ENCODE measurements at places on chromosomes 1 and 21.

DNA sequence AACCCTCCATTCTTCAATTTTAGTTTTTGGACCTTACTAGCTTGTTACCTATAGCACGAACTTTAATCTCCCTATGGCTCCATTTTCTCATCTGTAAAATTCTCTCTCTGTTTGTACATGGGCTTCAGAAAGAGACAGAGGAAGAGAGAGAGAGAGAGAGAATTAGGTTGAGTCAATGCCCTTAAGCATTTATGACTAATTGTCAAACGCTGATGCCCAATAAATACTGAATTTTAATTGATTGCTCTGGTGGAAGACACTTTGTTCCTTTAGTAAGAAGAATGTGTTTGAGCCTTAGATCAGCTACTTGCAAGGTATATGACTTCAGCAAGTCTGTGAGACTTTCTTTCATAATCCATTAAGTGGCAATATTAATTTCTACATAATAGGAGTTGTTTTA lies 743.1 kb upstream of the ADGRL4 start:
- no peak overlapping the region for H3K27ac ChIP-seq
- no peaks in the 10 kb centered on the region for H3K27me3 ChIP-seq
- no peaks in the 10 kb centered on the region for H3K36me3 ChIP-seq
- no peak for DNase-seq

GRCh38 chr1:219555806-219556205 lies 57.1 kb downstream of the ZC3H11B start:
- no peak overlapping the region for H3K27ac ChIP-seq
- no peak overlapping the region for H3K4me3 ChIP-seq
- H3K27me3 ChIP-seq, result no peaks in the 10 kb centered on the region
- peaks cover 10% of the 10 kb centered on the region for H3K4me1 ChIP-seq
- DNase-seq, result peak; percentile 78

DNA sequence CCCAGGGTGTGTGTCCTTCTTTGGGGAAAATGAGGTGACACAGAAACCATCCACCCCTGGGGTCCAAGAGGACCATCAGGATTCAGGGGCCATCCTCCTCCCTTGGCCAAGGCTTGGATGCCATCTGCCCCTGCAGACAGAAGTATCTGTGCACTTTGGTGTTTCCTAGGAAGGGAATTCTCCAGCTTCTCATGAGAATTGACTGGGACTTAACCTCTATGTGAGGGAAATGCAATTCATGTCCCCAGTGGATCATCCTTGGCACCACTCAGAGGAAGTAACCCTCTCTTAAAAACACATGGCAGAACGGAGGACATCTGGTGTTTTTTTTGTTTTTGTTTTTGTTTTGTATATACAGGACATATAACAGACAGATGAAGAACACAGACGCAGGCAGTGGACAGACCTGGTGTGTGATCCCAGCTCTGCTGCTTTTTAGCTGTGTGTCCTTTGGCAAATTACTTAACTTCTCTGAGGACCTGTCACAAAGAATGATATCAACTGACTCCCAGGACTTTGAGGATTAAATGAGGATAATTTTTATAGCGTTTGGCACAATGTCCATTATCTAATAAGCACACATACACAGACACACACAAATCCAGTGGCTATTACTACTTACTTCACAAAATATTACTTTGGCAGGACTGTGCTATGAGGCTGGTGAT lies 3.8 kb downstream of the TNN start:
- no peak for DNase-seq
- H3K27me3 ChIP-seq, result peaks cover 8% of the 10 kb centered on the region
- no peaks in the 10 kb centered on the region for H3K36me3 ChIP-seq
- H3K27ac ChIP-seq, result no peak overlapping the region
- H3K4me1 ChIP-seq, result peaks cover 4% of the 10 kb centered on the region

GRCh38 chr21:36260802-36261201 lies 59.2 kb upstream of the MORC3 start:
- no peaks in the 10 kb centered on the region for H3K27me3 ChIP-seq
- H3K36me3 ChIP-seq, result peaks cover 74% of the 10 kb centered on the region
- no peak overlapping the region for H3K27ac ChIP-seq
- H3K4me3 ChIP-seq, result peak overlapping the region; percentile 42

- H3K4me3 ChIP-seq, result no peak overlapping the region
- H3K4me1 ChIP-seq, result no peaks in the 10 kb centered on the region
- H3K27ac ChIP-seq, result no peak overlapping the region
- no peaks in the 10 kb centered on the region for H3K36me3 ChIP-seq
These were observed 83.7 kb downstream of the HLCS start for GRCh38 chr21:36882776-36883175.

DNA sequence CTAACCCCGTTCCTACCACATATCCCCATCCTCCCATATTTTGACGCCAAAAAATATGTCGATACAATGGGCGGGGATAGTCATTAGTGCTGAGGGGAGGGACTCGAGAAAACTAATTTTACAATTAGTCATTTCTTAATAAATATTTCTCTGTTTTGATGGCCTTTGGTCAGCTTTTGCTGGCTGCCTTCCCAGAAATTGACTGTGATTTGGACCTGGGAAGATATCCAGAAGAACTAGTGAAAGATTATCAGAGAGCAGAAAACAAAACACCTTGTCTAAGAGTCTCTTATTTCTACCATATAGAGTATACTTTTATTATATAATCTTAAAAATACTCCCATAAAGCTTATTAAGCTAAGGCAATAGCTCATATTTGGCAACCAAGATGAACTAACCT lies 247.6 kb downstream of the MRPL39 start:
- H3K4me3 ChIP-seq, result no peak overlapping the region
- no peaks in the 10 kb centered on the region for H3K4me1 ChIP-seq
- no peaks in the 10 kb centered on the region for H3K27me3 ChIP-seq
- no peak for DNase-seq
- no peak overlapping the region for H3K27ac ChIP-seq

DNA sequence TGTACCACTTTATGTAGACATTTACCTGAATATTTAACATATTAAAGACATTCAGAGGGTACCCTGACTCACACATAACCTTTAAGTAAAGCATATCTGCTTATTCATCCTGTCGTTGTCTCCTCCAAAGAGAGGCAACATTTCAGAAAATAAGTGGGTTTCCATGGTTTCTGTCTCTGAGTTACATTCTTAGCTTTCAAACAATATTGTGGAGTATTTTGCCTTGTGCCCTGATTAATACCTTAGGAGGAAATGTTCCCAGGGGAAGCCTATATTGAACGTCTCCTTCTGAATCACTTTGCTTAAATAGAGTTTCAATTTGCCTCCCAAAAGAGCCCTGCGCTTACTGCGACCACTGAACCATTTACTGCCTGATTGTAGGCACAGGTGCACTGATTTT lies 26.1 kb downstream of the PALMD start:
- no peaks in the 10 kb centered on the region for H3K4me1 ChIP-seq
- no peaks in the 10 kb centered on the region for H3K36me3 ChIP-seq
- no peaks in the 10 kb centered on the region for H3K27me3 ChIP-seq
- H3K27ac ChIP-seq, result no peak overlapping the region

DNA sequence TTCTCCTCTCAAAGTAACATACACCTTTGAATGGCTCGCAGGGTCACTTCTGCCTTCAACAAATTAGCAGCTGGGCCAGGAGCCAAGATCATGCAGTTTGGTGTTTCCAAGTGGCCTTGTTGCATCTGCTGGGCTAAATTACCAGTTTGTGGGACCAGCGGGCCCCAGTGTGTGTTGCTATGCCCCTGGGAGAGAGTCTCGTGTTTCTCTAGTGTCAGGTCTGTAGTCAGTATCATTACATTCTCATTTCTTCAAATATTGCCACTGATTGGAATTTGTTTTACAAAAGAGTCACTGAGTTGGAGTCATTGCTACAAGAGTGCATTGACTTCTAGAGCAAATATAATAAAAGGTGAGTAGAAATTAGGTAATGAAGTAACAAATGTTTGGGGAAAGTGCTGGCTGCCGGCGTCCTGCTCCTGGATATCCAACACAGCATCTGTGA lies 35.5 kb downstream of the RHOU start:
- H3K27ac ChIP-seq, result no peak overlapping the region
- H3K4me3 ChIP-seq, result no peak overlapping the region
- H3K27me3 ChIP-seq, result no peaks in the 10 kb centered on the region
- H3K36me3 ChIP-seq, result no peaks in the 10 kb centered on the region

DNA sequence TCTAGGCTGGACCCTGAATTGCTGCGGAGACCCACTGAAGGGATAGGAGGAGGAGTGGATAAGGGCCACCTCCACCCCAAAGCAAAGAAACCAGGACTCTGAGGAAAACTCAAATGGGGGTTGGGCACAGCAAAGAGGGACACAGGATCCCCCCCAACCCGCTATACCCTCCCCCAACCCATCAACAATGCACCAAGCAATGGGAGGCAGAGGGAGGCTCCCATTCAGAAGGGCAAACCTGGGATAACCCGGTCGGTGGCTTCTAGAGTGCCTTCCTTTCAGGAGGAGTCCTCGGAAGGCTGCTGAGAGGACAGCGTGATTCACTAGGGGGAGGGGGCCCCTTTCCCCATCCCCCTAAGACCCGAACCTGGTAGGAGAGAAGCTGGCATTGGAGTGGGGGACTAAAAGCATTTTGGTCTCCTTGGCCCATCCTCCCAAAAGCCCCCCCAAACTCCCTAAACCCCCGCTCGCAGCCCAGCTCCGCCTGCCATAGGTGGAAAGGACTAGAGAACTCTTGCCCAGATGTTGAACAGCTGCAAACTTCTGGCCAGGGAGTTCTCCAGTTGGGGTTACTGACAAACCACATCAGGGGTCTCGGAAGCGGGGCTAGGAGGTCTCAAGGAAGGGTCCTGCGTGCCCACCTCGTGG lies 1.3 kb downstream of the MEF2D start:
- H3K27ac ChIP-seq, result peak overlapping the region; percentile 99
- peak overlapping the region; percentile 95 for H3K4me3 ChIP-seq
- H3K4me1 ChIP-seq, result peaks cover 83% of the 10 kb centered on the region
- no peaks in the 10 kb centered on the region for H3K27me3 ChIP-seq
- DNase-seq, result peak; percentile 25

- H3K4me3 ChIP-seq, result no peak overlapping the region
- no peak for DNase-seq
- no peaks in the 10 kb centered on the region for H3K4me1 ChIP-seq
- H3K27me3 ChIP-seq, result no peaks in the 10 kb centered on the region
- no peak overlapping the region for H3K27ac ChIP-seq
These were observed 151.2 kb downstream of the PTBP2 start for GRCh38 chr1:96872757-96873156.

- no peaks in the 10 kb centered on the region for H3K27me3 ChIP-seq
- H3K27ac ChIP-seq, result no peak overlapping the region
- no peak for DNase-seq
These were observed 5.3 kb downstream of the CHD1L start for GRCh38 chr1:147247656-147248238.

DNA sequence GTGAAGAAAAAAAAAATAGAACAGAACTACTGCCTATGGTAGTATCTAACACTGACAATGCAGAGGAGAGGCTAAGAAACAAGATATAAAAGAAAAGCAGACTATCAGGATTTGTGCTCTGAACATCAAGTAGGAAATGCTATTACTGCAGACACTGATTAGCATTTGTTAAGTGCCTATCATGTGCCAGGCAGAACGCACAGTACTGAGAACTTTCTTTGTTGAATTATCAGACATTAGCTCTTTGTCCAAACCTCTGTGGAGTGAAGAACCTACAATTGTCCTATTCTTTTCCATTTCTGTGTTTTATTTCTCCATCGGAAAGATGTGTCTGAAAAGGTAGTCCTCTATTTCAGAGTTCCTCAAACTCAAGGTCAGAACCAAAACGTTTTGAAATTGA lies 30.5 kb upstream of the DISP1 start:
- no peak for DNase-seq
- no peak overlapping the region for H3K4me3 ChIP-seq
- H3K27me3 ChIP-seq, result no peaks in the 10 kb centered on the region
- no peak overlapping the region for H3K27ac ChIP-seq
- no peaks in the 10 kb centered on the region for H3K4me1 ChIP-seq
- H3K36me3 ChIP-seq, result no peaks in the 10 kb centered on the region

GRCh38 chr1:234544087-234544579 lies 65.2 kb upstream of the TARBP1 start:
- peak; percentile 58 for DNase-seq
- H3K4me1 ChIP-seq, result peaks cover 72% of the 10 kb centered on the region
- no peaks in the 10 kb centered on the region for H3K36me3 ChIP-seq
- no peaks in the 10 kb centered on the region for H3K27me3 ChIP-seq

GRCh38 chr21:33196941-33197374 lies 32.8 kb upstream of the IFNAR2 start:
- H3K4me1 ChIP-seq, result peaks cover 12% of the 10 kb centered on the region
- H3K27ac ChIP-seq, result no peak overlapping the region
- peak; percentile 59 for DNase-seq
- no peaks in the 10 kb centered on the region for H3K36me3 ChIP-seq
- H3K4me3 ChIP-seq, result no peak overlapping the region

DNA sequence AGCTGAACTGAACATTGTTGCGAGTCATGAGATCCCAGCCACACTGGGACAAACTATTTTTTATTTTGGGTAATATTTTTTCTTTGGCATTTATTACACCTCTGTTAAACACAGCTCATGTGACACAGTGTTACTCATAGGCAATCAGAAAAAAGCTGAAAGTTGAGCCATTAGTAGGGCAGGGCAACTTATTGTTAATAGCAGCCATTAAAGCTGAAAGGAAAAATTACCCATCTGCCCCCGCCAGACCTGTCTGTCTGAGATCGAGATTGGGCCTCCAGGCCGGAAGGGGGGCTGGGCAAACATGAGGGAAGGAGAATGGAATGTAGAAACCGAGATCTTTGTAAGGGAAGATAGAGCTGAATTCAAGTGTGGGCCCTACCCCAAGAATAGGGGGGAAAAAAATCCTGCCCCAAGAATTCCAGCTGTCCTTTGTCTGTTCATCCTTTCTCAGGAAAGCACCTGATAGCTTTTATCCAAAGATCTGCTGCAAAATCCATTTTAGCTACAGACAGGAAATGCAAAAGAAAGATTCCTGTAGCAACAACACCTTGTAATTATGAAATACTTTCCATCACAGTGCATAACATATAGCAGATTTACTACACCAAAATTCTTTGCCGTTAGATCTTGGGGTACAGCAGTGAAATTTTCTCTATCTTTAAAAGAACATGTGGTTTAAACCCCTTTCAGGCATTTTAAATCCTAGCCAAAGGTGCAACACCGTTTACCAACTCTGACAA lies 212.8 kb downstream of the PBX1 start:
- no peak overlapping the region for H3K4me3 ChIP-seq
- H3K27ac ChIP-seq, result peak overlapping the region; percentile 51
- H3K36me3 ChIP-seq, result no peaks in the 10 kb centered on the region
- DNase-seq, result peak; percentile 82

GRCh38 chr1:234065794-234066447 lies 161.4 kb downstream of the SLC35F3 start:
- no peaks in the 10 kb centered on the region for H3K27me3 ChIP-seq
- H3K4me1 ChIP-seq, result no peaks in the 10 kb centered on the region
- peak; percentile 86 for DNase-seq
- no peak overlapping the region for H3K4me3 ChIP-seq
- H3K27ac ChIP-seq, result no peak overlapping the region

- no peak for DNase-seq
- no peak overlapping the region for H3K4me3 ChIP-seq
- H3K4me1 ChIP-seq, result peaks cover 22% of the 10 kb centered on the region
- no peaks in the 10 kb centered on the region for H3K27me3 ChIP-seq
- no peaks in the 10 kb centered on the region for H3K36me3 ChIP-seq
- H3K27ac ChIP-seq, result no peak overlapping the region
These were observed 45.4 kb upstream of the TNFRSF1B start for GRCh38 chr1:12121212-12122003.
